ENCODE measurements at places on chromosomes 11 and 22. TPM values are rescaled to one million over a fixed set of nuclear protein-coding genes. Genes with fewer than 3 reads are reported as not detected.

Gene OPCML
- not detected for total RNA-seq

Gene OR5B12
- total RNA-seq = not detected

Gene APLNR
- 0.03 TPM for total RNA-seq

Gene SCN4B
- 0.04 TPM for total RNA-seq

Gene OR5A1
- not detected for total RNA-seq

Gene SCO2
- 3.9 TPM for total RNA-seq

Gene DUSP8
- total RNA-seq = 1.0 TPM

Gene CCDC34
- 22.7 TPM for total RNA-seq

Gene SLC37A2
- total RNA-seq = 0.13 TPM

Gene NLRP14
- not detected for total RNA-seq

Gene OR5B21
- not detected for total RNA-seq

Gene CCDC116
- not detected for total RNA-seq

Gene P4HA3
- 38.3 TPM for total RNA-seq

Gene ADM2
- 0.57 TPM for total RNA-seq

Gene FGF19
- total RNA-seq = 0.12 TPM

Gene F2
- total RNA-seq = 3.1 TPM

Gene OR9Q1
- total RNA-seq = not detected

Gene CST6
- total RNA-seq = not detected

Gene PLA2G6
- 4.4 TPM for total RNA-seq

Gene XKR3
- not detected for total RNA-seq

Gene LIF
- 21.0 TPM for total RNA-seq

Gene TTC17
- 27.9 TPM for total RNA-seq

Gene PACS1
- 61.1 TPM for total RNA-seq

Gene RFPL2
- total RNA-seq = 0.11 TPM

Gene NRXN2
- total RNA-seq = 0.28 TPM
